ENCODE measurements at places on chromosomes 4 and X.

DNA sequence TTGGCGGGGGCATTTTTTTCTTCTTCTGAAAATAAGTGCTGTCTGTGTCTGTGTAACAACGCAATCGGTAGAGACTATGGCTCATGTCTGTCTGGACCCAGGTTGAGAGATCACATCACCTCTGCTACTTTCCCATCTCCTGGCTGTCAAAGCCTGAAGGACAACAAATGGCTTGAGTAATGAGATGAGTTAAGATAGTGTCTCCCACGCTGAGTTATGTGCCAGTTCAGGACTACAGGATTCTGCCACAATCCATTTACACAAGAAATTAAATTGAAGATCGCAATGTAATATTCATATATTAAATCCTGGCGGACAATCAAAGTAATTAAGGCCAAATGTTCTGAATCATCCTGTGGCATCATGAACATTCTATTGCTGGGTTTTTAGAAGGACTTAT lies 16.5 kb upstream of the ARHGAP36 start:
- DNase-seq = no peak

- DNase-seq = no peak
These were observed 126.8 kb downstream of the NAA11 start for GRCh38 chr4:79198951-79199587.

DNA sequence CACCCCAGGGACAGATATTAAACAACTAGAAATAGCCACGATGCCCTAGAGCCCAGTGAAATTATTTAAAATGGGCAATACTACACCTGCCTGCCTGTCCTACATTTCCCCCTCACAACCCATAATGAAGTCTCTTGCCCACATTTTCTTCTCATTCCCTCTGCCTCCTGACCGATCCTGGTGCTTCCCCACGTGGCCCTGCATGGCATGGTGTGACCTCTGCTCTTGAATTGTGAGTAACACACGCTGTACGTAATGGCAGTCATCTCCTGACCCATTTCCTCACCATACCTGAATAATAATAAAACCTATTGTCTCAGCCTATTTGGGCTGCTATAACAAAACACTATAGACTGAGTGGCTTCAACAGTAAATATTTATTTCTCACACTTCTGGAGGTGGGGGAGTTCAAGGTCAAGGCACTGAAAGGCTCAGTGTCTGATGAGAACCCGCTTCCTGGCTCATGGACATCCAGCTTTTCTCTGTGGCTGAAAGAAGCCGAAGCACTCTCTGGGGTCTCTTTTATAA lies 77.0 kb upstream of the ENPP6 start:
- no peak for DNase-seq

- no peak for DNase-seq
These were observed 189.1 kb downstream of the PCDH18 start for GRCh38 chr4:137343221-137343620.

DNA sequence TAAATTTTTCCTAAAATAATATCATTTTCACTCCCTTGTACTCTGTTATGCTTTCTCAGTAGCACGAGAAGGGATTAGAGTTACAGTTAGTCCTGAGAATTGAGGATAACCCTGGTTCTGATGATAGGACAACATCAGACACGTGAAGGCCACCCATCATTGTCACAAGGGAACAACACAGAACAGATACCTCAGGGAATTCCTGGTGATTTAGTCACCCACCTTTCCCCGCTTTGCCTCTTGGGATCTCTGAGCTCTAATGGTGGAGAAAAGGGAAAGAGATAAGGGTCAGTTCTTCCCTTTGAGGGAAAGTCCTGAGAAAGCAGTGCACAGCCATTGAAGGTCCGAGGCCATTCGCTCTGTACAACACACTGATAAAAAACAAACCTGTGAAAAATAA lies 112.3 kb upstream of the GALNT7 start:
- DNase-seq = no peak

DNA sequence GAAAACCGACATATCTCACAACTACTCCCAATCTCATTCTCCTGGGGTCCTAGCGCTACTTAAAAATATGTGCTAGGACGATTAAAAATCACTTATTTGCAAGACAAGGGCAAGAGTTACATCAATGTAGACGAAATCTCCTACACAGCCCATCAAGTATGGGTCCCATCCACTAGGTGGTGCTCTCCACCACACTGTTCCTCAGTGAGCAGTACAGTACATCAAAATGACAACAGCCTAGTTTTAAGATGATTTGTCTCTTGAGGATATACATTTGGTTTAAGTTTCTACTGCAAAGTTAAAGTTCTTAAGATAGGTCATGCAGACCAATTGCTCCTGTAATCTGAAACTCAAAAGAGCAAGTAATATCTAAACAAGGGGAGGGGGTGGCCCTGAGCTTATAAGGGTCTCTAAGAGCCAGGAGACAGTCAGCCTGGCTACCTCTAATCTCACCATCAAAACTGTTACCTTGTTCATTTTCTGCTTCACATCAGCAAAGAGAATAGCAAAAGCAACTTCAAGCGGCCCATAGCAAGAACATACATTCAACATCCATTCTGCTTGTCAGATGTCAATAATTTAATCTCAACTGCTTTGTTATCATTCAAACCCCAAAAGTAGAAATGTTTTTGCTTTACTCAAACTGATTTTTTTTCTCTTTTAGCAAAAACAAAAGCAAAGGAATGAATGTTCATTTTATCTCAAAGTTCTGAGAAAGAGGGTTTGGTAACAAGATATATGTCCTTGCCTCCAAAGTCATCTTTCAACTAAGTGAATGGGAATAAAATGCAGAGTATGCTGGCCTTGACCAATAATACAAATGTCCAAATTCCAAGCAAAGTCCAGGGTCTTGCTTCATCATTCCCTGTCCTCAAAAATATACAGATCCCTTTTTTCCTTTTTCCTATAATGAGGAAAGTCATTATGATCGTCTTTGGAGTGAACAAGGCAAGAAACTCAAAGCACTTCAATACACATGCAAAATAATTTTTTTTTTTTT lies 53.1 kb downstream of the STX18 start:
- peak; percentile 44 for DNase-seq

DNA sequence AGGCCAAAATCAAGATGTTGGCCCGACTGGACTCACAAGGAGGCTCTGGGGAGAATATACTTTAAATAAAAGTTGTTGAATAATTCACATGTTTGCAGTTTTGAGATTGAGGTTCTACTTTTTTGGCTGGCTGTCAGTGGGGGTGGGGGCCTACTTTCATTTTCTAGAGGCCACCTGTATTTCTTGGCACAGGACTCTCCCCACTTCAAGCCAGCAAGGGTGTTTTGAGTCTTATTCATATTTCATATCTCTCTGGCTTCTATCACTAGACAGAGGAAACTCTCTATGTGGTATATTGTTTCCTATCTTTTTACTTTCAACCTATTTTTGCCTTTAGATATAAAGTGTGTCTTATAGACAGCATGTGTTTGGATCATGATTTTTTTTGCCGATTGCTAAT lies 266.4 kb downstream of the PRR32 start:
- DNase-seq = no peak

DNA sequence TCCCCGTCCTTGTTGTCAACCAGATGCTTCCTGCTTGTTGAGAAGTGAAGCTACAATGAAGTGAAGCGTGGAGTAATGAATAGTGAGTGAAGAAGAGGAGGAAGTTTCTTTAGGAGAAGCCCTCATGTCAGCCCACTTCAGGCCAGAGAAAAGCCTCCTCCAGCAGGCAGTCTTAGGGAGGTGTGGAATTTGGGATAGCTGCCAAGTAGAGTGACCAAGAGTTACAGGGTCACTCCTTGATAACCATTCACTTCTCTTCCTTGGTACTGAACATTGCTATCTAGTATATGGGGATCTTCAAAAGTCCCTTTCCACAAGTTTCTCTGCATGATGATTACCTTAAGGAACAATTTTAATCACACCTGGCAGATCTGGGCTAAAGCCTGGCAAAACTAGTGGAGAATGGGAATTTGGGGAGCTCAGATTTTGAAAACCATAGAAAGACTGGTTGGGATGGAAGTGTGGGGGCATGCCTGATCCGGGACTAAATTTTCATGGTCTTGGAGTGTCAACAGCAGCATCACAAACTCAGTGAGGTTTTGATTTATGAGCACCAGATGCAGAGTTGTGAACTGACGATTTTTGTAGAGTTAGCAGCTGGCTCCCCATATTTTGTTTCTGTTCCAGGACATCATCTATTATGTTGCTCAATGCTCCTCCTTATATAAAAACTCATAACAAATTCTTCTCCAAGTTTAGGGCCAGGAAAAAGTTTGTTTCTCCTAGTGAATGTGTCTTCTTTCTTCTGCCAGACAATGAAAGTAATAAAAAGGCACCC lies 53.1 kb downstream of the IGSF1 start:
- DNase-seq = no peak

GRCh38 chr4:12911750-12912358 lies 572.3 kb downstream of the RAB28 start:
- DNase-seq = no peak

DNA sequence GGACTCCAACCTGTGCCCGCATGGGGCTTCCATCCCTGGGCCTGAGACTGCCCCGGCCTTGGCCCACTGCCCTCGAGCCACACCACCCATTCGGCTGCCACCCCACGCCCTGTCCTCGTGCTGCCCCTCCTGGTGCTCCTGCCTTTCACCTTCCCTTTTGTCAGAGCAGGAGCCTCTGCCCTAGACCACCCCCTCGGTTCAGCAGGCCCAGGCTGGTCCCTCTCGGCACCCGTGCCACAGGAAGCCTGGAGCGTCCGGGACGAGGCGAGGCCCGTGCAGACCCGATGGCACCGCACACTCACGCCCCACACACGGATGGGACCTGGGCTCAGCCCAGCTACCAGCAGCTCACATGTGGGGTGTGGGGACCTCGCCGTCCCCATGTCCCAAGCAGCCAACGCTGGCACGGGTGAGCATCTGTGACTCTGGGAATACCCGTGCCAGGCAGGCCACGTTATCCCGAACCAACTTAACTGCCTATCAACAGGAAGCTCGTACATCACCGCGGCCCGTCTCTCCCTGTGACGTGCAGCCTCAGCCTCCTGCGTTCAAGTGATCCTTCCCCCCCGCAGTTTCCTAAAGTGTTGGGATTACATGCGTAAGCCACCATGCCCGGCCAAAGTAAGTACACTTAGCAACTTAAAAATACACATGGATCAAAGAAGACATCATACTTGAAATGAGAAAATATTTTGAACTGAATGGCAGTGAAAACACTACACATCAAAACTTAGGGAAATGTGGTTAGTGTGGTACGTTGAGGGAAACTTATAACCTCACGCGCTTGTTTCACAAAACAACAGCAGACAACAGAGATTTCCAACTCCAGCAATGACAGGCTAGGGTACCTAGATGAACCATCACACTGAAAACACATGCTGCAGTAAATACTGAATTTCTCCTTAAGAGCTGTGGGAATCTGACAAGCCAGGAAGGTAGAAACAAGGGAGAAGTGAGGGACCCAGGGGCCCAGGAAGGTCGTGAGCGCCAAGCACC lies 29.0 kb downstream of the LRPAP1 start:
- no peak for DNase-seq

DNA sequence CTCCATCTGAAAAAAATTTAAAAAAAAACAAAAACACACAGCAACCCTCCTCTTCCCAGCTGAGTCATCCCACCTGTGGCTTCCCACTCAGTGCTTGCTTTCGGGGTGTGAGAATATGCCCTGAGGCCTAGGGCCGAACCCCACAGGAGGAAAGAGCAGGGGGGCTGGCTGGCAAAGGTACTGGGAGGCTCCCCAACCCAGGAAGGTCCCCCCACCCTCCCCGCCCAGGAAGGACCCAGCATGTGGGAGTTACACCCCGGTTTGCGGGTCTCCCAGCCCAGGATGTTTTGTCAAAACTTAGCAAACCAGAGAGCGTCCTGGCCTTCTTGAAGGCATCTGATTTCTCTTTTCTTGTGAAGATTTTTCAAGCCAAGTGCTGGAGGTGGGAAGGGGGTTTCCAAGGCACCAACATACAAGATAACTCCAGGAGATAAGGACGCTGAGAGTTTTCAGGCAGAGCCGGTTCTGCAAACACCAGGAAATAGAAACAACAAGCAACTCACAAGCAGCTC lies 25.7 kb upstream of the CSF2RA start:
- no peak for DNase-seq

DNA sequence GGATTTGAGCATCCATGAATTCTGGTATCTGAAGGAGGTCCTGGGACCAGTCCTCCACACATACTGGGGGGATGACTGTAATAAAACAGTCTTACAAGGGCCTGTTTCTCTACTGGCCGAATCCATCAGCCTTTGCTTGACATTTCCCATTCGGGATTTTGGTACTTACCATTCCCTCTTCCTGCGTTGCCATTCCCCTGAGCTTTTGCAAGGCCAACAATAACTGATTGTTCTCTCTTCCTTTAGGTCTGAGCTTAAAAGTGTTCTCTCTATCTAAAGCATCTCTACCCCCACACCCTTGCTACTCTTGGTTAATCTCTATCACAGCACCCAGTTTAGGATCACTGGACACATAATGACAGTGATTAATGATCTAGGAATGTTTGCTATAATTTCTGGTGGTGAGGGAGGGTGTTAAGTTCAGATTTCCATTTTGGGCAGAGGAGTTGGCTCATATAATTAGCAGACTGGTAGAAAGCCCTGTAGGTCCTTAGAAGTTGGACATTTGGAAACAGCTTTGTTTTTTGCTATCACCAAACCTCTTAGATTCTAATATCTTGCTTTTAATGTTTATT lies 29.4 kb downstream of the TMA16 start:
- DNase-seq = no peak

- no peak for DNase-seq
These were observed 142.0 kb upstream of the RBPJ start for GRCh38 chr4:26178854-26179253.

DNA sequence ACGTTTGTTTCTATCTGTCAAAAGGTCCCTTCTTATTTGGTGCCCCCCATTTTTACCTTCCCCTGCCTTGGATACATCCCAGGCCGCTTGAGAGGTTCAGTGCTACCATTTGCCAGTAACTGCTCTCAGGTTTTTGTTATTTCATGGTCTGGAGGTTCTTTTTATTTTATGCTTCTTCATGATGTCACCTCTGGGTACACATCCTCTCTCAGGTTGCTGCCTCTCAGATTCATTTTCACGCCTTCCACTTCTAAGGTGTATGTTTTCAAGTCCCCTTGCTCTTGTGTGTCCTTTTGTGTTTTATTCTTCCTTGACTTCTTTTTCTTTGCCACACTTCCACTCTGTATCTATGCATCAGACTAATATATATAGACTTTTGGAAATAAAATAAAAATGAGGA lies 640.1 kb upstream of the AADAT start:
- no peak for DNase-seq

All from stimulated activated CD8-positive, alpha-beta memory T cell treated with anti-CD3 and anti-CD28 coated beads, Interleukin-7, amount 100 ng/mL, for 1 hour (primary cell).